Fibroblast of mammary gland (primary cell): ENCODE measurements at places on chromosomes 3 and 15.

GRCh38 chr3:135240426-135240825 is 445.4 kb downstream of the EPHB1 start:
- DNase-seq = peak; percentile 7

DNA sequence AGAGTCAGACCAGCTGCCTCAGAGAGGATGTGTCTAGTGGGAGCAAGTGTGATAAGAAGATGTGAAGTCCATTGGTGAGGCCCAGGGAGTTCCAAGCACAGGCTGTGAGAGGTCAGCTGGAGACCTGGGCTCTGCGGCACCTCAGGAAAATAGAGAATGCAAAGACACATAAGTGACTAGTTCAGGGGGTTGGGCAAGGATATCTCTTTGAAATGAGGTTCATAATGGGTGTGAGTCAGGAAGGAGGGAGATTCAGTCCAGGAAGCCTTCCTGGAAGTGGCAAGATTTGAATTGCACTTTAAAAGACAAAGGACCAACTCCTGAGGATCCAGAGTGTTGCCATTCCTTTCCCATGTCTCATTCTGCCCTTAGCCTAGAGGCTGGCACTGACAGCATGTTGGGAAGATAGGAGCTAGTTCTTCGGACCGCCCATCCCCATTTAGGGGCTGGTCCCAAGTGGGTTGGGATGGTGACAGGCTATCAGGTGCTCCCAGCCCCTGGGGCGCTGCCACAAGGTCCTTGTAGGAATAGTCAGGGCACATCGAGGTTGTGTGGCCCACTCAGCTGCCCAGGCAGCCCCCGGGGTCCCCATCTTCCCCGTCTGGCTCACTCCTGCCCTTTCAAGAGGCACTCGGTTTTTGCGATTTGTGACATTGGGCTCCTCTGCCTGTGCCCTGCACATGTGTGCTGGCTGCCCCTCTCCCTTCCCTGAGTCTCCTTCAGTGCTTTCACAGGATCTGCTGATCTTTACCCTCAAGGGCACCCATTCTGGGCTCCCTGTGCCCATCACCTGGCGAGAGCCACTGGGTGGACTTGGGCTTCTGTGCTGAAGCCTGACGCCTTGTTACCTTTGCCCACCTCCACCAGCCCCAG is 23.7 kb downstream of the ESYT3 start:
- DNase-seq = no peak

DNA sequence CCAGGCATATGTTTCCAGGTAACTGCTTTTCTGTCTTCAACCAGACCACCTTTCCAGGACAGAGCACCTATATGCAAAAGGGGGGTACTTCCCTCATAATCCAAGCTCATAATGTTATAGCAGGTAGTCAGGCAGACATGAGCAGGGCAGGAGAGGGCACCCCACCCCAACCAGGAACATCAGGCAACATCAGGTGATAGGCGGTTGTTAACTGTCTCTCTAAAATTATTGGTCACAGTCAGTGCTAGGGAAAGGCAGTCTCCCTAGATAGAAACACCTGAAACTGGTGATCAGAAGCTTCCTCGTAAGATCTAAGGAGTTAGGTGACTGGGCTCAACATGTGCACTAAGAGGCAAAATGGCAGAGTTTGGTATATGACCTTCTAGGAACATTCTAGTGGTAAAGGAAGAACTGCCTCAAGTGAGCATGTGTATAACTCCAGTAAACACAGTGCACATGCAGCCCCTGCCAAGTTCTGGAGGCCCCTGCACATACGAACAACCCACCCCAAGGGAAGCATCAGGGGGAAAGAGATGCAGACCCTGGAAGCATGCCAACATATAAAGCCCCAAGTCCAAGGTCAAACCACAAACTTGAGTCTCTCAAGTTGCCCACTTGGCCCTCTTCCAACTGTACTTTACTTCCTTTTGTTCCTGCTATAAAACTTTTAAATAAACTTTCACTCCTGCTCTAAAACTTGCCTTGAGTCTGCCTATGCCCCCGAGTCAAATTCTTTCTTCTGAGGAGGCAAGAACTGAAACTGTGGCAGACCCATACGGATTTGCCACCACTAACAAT is 270.9 kb downstream of the ULK4 start:
- DNase-seq = no peak

DNA sequence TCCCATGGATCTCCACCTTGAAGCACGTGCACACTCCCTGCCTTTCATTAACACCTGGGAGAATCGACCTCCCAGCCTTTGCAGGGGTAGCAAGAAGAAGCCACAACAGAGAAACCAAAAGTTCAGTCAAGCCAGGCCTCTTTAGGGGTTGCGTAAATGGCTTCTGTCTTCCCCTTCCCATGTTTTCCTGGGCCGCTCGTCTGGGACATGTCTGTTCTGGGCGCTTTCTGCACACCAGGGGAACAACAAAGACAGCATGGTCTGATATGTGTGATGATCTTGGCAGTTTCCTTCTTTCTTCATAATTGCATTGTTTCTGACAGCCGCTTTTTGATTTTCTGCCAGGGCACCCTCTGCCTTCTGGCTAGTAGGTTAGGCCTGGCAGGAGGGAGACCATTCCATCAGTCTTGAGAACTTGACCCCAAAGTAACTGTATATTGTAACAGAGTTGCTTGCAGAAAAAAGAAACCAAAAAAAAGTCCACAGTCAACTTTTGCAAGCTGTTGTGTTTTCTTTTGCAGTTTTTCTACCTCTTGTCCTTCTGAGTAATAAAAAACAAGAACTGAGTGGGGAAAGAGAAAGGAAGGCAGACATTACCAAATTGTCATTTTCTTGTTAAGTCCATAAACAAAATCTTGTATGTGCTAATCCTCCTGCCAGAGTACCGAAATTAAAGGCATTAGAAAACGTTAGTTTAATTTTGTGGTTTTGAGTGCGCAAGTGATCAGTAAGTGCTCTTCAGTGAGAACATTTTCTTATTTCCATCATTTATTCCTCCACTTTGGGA is 56.0 kb upstream of the FURIN start:
- DNase-seq = no peak

DNA sequence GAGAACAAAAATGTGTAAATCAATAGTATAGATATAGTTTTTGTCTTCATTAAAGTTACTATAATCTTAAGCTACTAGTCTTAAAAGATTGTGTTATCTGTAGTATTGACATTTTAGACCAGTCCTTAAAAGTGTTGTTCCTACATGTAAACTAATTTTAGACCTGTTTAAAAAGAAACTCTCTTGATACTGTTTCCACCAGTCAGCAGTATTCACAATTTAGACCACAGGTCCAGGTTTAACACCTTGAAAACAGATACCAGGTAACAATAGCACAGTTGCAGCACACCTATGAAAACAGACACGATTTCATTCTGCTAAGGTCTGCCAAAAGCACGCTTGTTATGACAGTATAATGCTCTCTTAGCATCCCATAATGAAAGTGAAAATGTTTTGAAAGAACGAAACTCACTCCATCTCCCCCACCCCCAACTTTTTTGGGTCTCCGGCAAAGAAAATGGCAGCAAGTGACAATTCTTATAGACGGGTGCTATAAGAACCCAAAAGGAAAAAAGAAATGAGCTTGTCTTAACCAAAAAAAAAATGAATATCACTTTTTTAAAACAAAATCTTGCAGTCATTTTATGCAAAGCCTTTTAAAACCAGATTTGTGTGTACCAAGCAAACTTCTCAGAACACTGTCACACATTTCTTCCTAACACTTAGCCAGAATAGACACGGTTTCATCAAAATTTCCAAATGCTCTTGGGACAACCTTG is 1.6 kb downstream of the EIF4E3 start:
- DNase-seq = no peak

- peak; percentile 73 for DNase-seq
Observed at GRCh38 chr3:18237251-18238005, 187.7 kb downstream of the SATB1 start.

DNA sequence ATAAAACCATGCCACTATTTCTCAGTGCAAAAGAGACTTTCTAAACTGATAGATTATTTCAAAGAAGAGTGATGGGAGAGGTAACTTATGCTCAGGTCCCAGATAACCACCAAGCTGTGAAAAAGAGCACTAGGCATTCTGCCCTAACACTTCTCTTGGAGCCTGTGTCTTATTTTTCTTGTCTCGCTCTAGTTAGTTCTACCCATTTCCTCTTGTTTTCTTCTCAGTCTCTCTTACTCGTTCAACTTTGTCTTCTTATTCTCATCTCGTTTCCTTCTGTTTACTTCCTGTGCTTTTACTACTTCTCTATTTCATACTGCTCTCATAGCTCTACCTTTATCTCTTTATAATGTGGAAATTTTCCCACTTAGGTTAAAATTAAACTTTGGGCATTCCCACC is 91.8 kb upstream of the CGNL1 start:
- no peak for DNase-seq

DNA sequence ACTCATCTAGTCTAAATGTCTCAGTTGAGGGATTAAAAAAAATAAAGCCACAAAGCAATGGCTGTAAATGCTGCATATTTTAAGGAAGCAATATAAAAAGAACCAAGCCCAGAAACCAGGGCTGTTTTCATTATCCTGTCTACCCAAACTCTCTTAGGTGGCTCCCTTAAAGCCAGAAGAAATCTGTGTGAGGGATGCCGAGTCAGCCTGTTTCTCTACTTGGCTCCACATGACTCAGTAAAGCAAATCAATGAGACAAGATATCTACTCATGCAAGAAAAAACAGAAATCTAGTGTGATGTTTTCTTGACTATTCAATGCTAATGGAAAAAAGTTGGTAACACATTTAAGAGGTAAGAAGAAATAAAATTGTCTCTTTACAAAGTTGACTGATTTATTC is 296.2 kb downstream of the ZBTB20 start:
- peak; percentile 16 for DNase-seq

DNA sequence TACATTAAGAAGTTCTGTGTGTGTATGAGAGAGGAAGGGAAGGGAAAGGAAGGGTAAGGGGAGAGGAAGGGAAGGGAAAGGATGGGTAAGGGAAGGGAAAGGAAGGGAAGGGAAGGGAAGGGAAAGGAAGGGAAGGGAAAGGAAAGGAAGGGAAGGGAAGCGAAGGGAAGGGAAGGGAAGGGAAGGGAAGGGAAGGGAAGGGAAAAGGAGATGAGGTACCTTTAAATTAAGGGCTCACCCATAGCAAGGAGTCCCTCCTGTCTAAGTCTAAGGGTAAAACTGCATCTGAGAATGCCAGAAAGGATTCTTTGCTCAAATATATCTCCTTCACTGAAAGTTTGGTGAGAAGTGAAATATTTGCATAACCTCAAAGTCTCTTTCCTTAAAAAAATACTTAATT is 572.1 kb upstream of the ADAMTS9 start:
- DNase-seq = no peak

- DNase-seq = peak; percentile 74
Observed at GRCh38 chr3:43765521-43765971, 74.8 kb downstream of the ABHD5 start.

DNA sequence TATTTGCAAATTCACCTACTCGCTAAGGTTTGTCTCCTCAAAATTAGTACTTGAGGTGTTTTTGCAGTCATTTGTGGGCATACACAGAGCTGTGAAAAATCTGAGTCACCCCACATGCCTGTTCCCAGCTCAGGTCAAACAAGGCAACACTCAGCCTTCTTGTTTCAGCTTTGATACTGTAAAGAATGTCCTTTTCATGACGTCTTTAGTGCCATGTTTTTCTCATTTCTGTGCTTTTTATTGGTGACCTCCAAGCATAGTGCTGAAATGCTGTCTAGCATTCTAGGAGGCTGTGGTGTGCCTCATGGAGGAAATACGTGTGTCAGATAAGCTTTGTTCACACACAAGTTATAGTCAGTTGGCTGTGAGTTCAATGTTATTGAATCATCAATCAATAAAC is 8.8 kb downstream of the CAPN3 start:
- DNase-seq = peak; percentile 40

DNA sequence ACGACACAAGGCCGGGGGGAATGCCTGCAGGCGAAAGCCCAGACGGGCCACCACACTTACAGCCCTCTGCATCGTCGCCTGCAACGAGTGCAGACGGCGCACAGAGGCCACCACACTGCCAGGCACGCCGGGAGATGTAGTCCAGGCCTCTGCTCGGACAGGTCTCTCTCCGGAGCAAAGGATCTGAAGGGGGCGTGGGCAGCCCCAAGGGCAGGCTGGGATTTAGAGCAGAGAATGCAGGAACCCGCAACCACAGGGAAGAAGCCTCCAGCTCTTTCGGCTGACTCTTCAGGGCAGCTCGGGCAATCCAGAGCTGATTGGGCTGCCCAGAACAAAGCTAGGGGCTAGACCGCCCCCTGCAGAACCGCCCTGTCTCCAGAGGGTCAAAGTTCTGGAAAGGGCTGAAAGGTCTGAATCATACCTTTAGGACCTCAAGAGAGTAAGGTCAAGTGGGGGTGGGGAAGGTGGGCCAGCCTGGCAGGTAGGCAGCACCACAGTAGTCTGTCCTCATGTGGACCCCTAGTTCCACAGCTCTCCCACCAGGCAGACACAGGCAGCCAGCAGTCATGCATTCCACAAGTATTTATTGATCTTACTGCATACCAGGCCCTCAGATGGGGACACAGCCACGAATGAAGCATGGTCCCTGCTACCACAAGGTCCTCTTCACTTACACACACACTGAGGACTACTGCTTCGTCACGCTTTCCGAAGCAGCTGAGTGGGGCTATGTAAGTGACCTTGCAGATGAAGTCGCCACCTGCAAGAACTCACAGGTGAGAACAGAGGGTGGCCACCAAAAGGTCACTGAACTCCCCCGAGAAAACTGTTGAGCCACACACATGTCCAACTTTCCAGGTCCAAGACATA is at the start of gene AMT:
AMT (minus strand) TSS at position 95 of the 870 bp plus-strand sequence; CDS start at position 72, 23 bp downstream.
- no peak for DNase-seq

GRCh38 chr3:187946163-187946691 is 201.0 kb upstream of the BCL6 start:
- DNase-seq = peak; percentile 50

DNA sequence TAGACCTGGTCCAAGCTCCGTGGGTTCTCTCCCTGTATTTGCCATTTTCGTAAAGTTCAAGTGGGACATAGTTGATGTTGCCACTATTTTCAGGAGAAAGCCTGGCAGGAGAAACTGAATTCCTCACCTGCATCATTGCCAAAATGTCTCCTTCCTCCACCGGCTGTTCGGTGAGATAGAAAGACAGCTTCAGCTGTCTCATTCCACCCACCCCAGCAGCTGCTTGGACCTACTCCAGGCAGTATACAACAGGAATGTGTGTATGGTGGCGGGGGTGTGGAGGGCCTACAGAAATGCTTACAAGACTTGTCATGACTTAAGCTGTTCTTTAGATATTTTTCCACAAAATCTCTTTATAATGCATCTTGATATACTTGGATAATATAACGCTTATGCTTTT is 132.7 kb upstream of the RAP2B start:
- DNase-seq = peak; percentile 73

- DNase-seq = peak; percentile 61
Observed at GRCh38 chr3:132867956-132868355, 145.7 kb upstream of the NPHP3 start.

- no peak for DNase-seq
Observed at GRCh38 chr15:48784756-48785155, 26.1 kb downstream of the CEP152 start.

DNA sequence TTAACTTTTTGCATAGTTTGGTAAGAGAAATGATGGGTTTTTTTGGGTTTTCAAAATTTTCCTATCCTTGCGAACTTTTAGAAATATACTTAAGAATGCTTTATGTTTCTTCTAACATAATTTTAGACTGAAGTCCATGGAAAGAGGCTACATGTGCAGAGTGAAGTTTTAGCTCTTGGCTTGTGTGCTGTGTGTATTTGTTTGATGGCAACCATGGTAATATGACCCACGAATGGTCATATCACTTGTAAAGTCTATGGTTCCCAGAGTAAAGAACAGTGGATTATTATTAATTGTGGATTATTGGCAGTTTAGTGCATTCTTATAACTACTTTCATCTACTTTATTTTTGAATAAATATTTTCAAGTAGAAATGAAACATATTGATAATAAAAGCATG is 124.0 kb upstream of the GOLGA6L4 start:
- DNase-seq = peak; percentile 1

GRCh38 chr15:36811903-36812302 is 232.5 kb downstream of the CDIN1 start:
- no peak for DNase-seq
